Stimulated activated CD4-positive, alpha-beta T cell treated with anti-CD3 and anti-CD28 coated beads, Interleukin-1b, Interleukin-23, amount 100 ng/mL, for 48 hours (primary cell): ENCODE measurements at places on chromosomes 7 and 10.

DNA sequence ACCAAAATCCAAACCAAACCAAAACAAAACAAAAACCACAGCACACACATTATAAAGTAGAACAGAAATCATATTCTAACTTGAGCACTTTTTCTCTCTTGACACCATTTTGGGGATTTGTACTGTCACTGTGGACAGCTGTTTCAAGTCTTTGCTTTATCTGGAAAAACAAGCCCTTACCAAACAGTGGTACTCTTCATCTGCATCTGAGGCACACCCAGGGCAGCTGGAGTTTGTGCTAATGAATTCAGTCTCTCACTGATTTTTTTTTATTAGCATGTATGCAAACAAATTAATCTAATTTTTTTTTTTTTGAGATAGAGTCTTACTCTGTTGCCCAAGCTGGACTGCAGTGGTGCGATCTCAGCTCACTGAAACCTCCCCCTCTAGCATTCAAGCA, 171.4 kb downstream of the RAPGEF5 start:
- no peak for DNase-seq

DNA sequence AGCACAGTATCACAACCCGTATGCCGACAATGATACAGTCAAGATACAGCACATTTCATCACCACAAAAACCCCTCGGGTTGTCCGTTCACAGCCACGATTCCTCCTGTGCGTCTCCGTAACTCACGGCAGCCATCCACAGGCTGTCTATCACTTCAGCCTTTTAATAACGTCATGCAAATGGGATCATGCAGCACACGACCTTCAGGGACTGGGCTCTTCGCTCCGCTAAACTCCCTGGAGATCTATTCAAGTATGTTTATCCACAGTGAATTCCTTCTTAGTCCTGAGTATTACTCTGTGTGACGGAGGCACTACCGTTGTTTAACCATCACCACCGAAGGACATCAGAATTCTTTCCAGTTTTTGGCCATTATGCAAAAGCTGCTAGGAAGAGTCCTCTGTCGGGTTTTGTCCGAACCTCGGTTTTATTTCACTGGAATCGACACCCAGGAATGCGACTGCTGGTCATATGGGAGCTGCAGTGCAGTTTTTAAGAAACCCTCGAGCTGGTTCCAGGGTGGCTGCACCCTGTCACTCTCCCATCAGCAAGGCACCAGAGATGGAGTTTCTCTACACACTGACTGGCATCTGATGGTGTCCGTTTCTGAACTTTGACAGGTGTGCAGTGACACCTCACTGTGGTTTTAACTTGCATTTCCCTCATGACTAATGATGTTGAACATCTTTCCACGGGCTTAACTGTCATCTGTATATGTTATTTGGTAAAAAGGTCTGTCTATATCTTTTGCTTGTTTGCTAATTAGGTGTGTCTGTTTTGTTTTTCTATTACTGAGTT, 193.6 kb downstream of the MAD1L1 start:
- DNase-seq: no peak

GRCh38 chr10:76892766-76893479, 744.7 kb downstream of the KCNMA1 start:
- DNase-seq: no peak

DNA sequence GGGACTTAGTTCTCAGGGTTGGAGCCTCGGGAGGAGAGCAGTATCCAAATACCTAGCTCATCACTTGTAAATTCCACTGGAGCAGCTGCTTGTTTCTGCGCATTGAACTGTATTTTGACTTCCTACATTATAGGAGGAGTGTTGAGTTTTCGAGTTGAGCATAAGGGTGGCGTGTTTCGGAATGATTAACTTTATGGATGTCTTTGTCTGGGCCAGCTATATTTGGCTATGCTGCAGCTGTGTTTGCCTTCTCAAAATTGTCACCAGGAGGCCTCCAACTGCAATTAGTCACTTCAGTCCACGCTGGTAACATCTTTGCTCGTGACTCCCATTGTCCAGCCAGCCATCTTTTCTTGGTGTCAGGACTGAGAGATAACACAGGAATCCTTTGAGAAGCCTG, 9.1 kb downstream of the CELF2 start:
- DNase-seq: no peak

- no peak for DNase-seq
These were observed 443.7 kb upstream of the GRM3 start for GRCh38 chr7:86199881-86200614.
